ENCODE measurements at places on chromosomes 11 and 22.

GRCh38 chr11:3196161-3197043 is 22.2 kb downstream of the MRGPRG start:
- DNase-seq: no peak

GRCh38 chr11:86497836-86498235 is 123.1 kb downstream of the CCDC81 start:
- no peak for DNase-seq

GRCh38 chr22:25853501-25854284 is 111.7 kb downstream of the MYO18B start:
- no peak for DNase-seq

DNA sequence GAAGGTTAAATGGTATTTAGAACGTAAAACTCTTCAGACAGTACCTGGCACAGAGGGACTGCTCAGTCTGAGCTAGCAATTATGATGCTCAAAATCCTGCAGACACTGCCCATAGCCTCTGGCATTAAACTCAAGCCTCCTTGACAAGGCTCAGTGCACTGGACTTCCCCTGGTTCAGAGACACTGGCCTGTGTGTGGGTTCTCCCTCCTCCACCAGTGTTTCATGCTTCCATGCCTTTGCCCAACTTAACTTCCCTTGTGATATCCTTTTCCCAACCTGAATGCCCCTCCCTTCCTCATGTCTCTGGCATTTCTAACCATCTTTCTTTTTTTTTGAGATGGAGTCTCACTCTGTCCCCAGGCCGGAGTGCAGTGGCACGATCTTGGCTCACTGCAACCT is 9.1 kb downstream of the LTBP3 start:
- no peak for DNase-seq

DNA sequence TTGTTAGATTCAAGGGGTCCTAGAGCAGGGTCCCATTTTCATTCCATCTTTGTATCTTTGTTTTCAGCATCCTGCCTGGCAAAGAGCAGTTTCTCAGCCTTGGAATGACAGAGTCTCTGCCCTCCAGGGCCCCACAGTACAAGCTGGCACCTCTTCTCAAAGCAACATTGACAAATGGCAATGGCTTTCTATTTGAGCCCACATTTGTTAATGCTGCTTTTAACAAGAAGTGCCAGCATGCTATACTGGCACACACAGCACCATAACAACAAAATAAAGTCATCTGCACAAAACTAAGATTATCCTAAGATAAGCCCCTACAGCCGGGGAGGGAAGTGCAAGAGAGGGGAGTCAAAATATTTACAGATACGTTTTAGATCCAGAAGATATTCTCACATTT is 309.7 kb upstream of the C11orf87 start:
- no peak for DNase-seq

DNA sequence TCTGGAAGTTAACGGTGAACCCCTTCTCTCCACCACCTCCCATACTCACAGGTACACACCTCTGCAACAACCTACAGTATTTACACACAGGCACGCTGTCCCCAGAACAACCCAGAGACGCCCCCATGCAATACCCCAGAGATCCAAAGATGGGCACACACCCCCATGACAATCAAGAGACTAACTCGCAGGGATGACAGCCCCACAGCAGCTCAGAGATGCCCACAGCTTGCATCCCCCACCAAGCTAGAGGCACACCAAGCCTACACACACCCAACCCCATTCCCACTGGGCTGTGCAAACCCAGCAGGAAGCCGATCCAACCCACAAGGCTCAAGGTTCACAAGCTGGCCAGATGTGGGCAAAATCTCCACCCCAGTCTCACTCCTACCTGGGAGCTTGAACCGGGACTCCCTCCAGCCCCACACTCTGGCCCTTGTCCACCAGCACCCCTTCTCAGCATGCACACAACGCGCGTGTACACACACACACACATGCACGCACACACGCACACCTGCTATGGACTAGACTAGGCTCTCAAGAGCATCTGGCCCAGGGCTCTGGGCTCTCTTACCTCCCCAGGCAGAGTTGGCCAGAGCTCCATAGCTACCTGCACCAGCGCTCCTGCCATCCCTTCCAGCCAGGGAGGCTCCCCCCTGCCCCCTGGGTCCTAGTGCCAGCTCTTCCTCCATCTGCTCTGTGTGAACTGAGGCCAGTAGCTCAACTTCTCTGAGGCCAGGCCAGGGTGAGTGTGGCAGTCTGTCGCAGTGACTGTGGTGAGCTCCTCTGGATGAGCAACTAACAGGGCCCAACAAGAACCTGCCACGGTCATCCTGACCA is 11.5 kb downstream of the STARD10 start:
- DNase-seq: no peak

- no peak for DNase-seq
Measured at GRCh38 chr11:46012185-46012584, 89.7 kb downstream of the LARGE2 start.

- DNase-seq: no peak
Measured at GRCh38 chr22:38230916-38231315, 29.1 kb downstream of the MAFF start.

DNA sequence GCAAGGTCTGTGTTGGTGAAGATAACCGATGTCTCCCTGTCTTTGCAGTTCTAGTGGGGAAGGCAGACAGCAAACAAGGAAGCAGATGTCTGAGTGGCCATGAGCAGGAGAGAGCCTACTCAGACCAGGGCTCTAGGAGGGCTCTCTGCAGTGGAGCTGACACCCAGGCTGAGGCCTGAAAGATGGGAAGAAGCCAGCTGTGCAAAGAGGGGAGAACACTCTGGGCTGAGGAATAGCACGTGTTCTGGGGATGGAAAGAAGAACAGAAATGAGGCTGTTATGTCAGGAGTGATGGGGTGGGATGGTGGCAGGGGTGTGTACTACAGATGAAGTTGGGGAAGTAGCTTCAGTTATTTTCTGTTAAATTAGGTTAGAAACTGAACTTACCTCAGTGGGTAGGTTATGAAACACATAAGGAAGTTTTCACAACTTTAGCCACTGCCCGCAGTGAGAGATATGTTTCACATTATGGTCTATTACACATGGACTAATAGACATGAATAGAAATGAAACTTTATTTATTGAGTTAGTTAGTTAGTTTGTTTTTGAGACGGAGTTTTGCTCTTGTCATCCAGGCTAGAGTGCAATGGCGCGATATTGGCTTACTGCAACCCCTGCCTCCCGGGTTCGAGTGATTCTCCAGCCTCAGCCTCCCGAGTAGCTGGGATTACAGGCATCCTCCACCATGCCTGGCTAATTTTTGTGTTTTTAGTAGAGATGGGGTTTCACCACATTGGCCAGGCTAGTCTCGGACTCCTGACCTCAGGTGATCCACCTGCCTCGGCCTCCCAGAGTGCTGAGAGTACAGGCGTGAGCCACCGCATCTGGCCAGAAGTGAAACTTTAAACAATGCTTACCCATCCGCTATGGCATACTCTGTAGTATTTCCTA is 7.8 kb downstream of the DCPS start:
- no peak for DNase-seq

DNA sequence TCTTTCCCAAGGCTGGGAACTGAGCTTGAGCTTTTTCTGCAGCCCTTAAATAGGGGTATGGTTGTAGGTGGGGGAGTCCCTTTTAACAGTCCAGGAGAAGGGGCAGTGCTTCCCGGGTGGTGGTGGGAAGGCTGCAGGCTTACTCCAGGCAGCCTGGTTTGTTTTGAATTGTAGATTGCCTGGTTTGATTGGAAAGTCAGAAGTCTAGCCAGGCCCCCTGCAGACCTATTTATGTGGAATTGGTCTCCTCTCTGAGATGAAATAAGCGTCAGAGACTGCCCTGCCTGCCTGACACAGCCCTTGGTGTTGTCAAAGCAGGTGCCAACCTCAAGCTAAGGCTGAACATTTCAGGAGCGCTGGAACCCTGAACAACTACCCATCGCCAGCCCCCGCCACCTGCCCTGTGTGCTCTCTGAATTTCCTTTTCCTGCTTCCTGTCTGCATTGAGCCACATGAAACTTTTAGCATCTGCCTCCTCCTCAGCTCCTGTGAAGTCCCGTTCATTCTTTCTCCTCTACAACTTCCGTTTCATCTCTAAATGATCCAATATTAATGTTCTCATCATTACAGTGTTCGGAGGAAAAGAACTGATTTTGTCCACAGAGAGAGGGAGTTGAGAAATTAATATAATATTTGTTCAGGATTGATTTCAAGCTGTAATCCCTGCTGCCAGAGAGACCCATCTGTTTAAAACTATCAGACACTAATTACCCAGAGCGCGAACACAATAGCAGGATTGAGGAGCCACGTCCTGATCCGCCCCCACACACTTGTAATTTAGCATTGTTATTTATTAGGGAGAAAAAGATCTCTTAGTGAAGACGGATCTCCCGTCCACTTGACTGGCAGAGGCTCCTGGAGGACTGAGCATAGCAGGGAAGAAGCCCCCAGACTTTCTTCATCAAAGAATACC is 136.5 kb downstream of the TRIM29 start:
- DNase-seq: no peak

All from SJSA1 (cell line).